ENCODE measurements at places on chromosomes 7 and 10.

DNA sequence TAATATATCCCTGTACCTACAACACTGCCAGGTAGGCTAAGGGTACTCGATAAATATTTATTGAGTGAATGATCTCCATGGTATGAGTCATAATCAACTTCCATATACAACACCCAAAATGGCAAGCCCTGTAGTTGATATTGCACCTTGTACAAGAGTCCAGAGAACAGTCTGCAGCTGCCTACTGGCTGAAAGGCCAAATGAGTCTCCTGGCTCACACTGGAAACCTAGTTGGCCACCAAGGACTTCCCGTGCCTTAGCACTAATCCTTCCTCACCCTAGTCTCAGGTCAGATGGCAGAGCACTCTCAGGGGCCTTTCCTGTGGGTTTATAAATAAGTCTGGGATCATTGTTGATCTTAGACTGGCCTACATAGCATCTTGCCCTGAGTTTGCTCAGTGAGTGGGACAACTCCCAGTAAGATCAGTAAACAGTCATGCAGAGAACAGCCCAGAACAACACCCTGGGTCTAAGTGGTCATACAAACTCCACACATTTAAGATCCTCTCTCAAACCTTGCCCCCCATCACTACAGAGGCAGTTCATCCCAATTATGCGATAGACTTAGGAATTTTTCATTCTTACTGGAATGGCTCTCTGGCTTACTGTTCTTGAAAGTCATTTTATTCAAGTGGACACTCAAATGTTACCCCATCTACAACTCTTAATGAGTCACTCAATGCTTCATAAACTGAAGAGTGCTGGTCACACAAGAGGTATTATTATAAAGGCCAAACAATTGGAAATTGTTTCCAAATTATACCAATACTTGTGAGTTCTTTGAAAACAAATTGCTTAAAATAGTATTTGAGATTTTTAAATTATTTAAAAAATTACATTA lies 14.7 kb upstream of the SLC16A9 start:
- DNase-seq, result no peak

GRCh38 chr10:97234400-97234799 lies 48.6 kb upstream of the SLIT1 start:
- peak; percentile 69 for DNase-seq

DNA sequence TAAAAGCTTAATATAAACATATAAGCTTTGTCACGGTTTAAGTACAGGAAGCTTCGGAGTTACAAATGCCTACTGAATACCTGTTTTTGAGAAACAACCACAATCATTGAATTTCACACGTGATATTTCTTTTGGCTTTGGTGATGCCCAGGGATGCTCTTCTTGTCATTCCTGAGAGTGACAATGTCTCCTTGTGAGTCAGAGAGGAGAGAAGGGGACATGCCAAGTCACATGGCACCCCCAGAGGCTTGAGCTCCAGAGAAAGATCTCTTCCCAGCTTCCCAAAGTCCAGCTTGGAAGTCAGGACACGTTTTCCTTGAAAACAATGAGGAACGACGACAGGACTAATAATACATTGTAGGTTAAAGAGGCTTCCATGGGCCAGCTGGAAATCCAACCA lies 242.4 kb downstream of the ARHGAP21 start:
- DNase-seq, result no peak

DNA sequence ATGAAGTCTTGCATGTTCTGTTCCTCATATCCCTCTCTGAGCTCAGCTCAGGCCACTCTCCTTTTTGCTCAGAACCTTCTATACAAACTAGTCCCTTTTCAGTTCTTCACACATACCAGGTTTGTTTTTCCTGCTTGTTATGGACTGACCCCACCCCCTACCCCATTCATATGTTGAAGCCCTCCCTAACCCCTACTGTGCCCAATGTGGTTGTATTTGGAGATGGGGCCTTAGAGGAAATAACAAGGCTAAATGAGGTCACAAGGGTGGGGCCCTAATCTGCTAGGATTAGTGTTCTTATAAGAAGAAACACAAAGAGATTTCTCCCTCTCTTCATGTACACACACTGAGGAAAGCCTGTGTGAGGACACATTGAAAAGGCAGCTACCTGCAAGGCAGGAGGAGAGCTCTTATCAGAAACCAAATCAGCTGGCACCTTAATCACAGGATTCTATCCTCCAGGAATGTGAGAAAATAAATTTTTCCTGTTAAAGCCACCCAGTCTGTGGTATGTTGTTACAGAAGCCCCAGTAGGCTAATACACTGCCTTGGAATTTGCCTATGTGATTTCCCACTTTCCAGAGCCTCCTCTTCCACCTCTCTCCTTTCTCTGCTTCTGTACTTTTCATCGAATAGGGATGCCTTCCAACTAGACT lies 67.3 kb upstream of the DNAJB12 start:
- DNase-seq, result no peak

DNA sequence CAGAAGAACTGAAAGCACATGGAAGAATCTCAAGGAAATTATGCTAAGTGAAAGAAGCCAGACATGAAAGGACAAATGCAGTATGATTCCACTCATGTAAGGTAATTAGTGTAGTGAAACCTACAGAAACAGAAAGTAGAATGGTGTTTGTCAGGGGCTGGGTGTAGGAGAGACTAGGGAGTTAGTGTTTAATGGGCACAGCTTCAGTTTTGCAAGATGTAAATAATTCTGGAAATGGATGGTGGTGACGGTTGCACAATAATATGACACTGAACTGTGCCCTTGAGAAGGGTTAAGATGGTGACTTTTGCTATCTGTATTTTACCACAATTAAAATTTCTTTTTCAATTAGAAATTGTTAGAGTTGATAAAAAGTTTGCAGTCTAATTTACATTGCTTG lies 157.3 kb upstream of the ADCY1 start:
- no peak for DNase-seq

DNA sequence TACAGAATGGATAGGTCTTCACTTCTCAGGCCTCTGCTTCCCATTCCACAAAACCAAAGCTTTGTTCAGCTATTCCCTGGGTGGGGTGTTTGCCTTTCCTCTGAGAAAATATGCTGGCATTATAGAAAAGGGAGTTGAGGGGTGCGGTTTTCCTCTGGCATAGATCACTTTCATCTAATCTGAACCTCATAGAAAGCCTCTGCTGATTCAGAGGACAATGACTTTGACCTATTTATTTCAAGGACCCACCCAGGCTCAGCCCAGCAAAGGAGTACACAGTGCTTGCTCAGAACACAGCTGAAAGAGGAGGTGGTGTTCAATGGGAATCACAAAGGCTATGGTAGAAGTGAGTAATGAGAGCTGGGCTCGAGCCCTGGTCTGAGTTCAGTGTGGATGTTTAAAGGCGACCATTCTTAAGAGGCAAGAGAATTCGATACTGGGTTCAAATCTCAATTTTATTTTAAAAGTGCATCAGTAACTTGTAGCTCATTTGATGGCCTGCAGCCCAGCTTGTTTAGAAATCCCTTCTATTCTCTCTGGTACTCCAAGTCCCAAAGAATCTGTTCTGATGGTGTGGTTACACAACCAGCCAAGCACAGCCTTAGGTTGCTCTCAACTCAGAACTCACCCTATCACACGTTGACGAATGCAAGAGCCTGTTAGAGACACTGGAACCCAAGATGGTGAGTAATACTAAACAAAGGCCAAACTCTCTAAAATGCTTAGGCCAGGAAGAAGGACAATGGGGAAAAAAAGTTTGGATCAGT lies 1012.8 kb downstream of the LRMDA start:
- DNase-seq, result no peak

DNA sequence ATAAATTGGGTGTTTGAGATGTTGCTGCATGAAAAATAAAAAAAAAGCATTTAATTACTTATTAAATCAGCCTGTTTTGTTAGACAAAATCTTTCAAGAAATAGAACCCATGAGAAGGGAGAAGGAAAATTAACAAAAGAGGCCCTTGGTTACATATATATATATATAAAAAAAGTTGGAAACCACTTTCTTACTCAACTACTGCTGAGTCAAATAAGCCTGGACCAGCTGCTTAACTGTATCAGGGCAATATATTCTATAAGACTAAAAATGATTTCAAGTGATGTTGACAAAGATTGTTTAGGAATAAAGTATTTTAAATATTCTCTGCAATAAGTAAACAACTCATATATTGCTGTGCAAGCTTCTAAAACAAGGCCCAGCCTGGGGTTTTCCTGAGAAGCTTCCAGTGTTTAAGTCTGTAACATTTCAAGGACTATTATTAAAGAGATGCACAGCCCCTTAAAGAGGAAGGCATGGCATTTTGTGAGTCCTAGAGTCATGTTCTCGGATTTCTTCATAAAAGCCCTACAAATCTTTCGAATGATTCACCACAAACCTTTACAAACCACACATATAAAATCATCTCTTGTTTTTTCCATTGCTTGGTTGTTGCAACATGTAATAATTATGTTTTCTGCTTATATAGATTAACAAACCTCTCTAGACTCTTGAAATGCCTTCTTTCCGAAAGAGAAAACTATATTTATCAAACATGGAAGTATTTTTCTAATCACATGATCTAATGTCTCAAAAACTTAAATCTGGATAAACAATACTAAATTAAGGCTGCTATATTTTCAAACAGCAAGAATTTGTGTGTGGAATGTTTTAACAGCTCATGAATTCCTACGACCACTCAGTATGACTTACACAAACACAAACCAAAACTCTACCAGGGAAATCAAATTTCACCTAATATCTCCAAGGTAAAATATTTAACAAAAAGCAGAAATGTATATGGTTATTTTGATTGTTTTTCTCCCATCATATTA lies 14.3 kb downstream of the JAZF1 start:
- no peak for DNase-seq

- DNase-seq, result peak; percentile 70
Measured at GRCh38 chr10:101566333-101567164, 21.5 kb downstream of the POLL start.

DNA sequence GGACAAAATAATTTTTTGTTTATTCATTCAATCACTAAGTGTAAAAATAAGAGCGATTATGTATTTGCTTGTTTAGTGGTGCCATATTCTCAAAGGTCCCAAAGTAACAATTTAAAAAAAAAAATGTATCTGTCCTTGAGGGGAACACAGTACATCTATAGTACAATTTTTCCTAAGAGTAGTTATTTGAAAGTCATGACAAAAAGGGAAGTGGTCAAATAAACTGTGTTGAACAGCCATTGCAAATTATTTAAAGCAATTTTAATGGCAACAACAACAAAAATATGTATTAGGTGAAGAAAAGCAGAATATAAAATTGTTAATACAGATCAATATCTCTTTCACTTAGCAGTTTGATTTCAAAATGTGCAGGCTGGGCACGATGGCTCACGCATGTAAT lies 943.5 kb downstream of the CNTNAP2 start:
- DNase-seq, result no peak

GRCh38 chr10:78981970-78982281 lies 86.8 kb upstream of the ZMIZ1 start:
- DNase-seq, result no peak

DNA sequence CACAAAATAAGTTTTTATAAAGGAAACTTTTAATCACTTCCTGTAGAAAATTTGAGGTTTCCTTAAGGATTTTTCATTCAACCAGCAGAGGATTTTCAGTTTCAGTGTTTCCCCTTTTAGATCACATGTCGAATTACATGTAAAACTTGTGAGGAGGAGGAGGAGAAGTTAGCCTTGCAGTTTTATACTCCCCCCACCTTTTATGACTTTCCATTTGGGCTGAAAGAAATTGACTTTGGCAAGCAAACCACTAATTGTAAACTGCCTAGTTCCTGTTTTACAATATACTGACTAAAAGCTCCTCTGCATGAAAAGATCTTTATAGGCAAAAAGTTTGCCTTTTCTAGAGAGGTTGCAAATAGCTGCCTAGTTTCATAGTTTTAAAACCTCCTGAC lies 3.0 kb downstream of the BAMBI start:
- DNase-seq, result no peak

DNA sequence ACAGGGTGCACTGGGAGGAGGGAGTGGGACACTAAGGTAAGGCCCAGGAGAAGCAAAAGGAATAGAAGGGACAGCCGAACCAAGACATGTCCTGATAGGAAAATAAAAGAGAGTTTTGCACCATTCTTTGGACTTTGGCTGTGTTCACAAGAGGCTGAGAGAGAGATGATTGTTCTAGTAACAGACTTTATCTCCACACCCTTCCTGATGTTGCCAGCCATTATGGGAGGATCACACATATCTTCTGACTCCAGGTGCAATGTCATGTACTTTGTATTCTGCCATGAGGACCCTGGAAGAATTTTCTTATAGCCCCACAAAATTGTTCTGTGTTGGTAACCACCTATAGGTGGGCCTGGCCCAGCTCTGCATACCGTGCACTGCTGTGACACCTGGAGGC lies 11.4 kb downstream of the LSMEM1 start:
- DNase-seq, result no peak

GRCh38 chr10:122143238-122143841 lies 127.8 kb upstream of the BTBD16 start:
- no peak for DNase-seq

- no peak for DNase-seq
Measured at GRCh38 chr7:122629412-122629953, 69.4 kb downstream of the RNF133 start.

- no peak for DNase-seq
Measured at GRCh38 chr10:49564461-49565009, 25.6 kb upstream of the ERCC6 start.

- DNase-seq, result no peak
Measured at GRCh38 chr10:78860260-78860914, 208.4 kb upstream of the ZMIZ1 start.

GRCh38 chr7:154867068-154867467 lies 135.9 kb downstream of the PAXIP1 start:
- DNase-seq, result no peak

GRCh38 chr10:62726142-62726541 lies 78.4 kb upstream of the ADO start:
- DNase-seq, result no peak

GRCh38 chr7:139232377-139232717 lies 1.3 kb downstream of the UBN2 start:
- no peak for DNase-seq

GRCh38 chr7:41984888-41985287 lies 252.1 kb downstream of the GLI3 start:
- DNase-seq, result no peak

DNA sequence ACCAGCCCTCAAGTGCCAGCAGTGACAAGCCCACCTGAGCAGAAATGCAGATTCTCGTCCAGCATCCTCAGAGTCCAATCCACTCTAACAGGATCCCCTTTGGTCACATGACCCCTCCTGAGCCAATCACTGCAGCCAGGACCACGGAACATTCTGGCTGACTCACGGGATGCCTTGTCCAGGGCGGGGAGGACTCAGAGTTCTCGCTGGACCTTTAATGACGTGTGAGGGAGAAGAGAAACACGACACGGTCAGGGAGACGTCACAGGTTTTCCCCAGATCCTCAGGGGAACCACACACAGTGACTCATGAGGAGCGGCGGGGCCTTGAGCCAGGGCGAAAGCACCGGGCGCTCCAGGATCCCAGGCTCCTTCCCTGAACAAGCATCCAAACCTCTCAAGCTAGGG lies 155.7 kb downstream of the PTPRN2 start:
- no peak for DNase-seq
